Osteoblast (primary cell): ENCODE measurements at places on chromosomes 13 and 19. TPM values are rescaled to one million over a fixed set of nuclear protein-coding genes. Genes with fewer than 3 reads are reported as not detected.

DNA sequence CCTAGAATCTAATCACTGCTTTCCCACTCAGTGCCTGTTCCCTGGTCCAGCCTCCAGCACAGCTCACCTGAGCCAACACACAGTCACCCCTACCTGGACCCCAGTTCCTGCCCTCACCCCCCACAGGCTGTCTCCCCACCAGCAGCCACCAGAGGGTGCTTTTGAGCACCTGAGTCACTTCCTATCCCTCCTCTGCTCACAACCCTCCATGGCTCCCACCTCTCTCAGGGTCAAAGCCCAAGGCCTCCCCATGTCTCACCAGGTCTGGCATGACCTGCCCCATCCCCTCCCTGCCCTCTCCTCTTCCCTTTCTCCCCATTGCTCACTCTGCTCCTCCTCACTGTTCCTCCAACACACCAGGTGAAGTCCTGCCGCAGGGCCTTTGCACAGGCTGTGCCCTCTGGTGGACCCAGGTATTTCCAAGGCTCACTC lies 7.1 kb upstream of the DPP9 start:
- peak; percentile 50 for DNase-seq

GRCh38 chr19:20278342-20278741 lies 111.3 kb downstream of the ZNF486 start:
- DNase-seq: no peak

FLT3 gene
- not detected in 2 replicates for total RNA-seq

- peak; percentile 76 for DNase-seq
Observed at GRCh38 chr13:114081761-114082681, 50.4 kb downstream of the RASA3 start.

DNA sequence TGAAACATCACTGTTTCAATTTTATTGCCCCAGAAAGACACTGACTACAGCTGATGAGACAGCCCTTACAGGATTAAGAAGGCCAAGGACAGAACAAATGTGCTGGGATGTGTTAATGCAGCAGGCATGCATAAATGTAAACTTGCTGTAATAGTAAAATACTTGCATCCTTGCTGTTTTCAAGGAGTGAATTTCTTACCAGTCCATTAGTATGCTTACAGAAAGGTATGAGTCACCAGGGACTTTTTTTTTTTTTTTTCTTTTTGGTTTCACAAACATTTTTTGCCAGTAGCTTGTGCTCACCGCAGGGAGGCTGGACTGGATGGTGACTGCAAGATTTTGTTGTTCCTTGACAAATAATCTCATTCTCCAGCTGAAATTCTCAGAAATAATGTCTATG lies 55.1 kb downstream of the GPR180 start:
- peak; percentile 54 for DNase-seq

GRCh38 chr13:40974460-40975407 lies 44.4 kb downstream of the ELF1 start:
- no peak for DNase-seq

CDX2 gene
- total RNA-seq: not detected in 2 replicates
